Adipocyte (in vitro differentiated cells): ENCODE measurements at places on chromosomes 5 and 9.

DNA sequence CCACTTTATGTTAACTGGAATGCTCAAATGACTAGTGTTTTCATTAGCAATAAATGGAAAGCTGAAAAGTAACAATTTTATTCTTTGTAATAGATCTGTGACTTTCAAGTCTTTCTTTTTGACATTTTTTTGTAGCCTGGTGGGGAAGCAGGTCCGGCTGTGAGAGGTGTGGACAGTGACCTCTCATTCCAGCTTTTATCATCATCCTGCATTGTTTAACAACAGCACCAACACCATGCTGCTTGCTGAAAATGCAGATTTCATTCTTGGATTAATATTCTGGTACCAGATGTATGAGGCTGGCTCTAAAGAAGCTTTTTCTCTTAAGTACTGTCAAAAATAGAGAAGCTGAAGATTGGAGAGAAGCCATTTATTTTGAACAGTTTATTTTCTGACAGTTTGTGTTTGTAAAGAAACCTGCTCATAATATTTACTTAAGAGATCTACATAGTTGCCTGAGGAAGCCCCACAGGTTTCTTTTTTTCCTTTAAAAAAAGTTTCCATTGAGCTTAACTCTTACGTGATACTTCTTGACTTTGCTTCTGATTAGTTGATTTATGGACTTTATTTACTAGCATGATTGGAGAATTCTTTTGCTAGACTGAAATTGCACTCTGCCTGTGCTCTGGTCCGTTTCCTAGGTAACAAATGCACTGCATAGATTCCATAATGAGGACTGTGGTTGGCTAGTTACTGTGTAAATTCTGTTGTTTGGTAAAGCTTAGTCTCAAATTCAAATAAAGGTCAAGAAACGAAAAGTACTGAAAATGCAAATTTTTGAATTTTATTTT is 3.4 kb downstream of the KIAA1958 start:
- DNase-seq, result no peak

GRCh38 chr5:52466749-52467520 is 320.8 kb upstream of the ITGA1 start:
- no peak for DNase-seq

GRCh38 chr5:91072881-91073280 is 310.2 kb downstream of the ARRDC3 start:
- peak; percentile 80 for DNase-seq

DNA sequence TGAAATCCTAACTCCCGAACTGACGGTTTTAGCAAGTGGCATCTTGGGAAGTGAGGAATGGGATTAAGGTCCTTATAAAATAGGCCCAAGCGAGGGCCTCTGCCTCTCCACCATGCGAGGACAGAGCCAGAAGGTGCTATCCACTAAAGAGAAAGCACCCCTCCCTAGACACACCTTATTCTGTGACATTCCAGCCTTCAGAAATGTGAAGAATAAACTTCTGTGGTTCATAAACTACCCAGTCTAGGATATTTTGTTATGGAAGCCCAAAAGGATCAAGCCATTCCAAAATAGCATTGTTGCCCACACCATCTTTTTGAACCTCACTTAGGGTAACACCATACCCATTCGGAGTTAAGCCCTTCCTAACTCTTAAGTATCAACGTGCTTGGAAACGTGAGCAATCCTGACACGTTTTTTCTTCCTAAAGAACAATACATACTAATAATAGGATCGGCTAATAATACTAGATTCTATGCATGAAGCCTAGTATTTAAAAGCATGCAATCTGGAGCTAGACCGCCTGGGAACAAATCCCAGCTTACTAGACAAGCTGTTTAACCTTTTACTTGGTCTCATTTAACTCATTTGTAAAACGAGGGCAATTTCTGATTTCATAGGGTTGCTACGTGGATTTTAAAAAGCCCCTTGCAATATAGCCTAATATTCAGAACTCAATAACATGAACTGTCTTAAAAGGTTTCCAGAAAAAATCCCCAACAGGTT is 1.1 kb upstream of the SMC2 start:
- DNase-seq, result peak; percentile 45

- DNase-seq, result no peak
These were observed 91.2 kb downstream of the TLE1 start for GRCh38 chr9:81598123-81598497.

- no peak for DNase-seq
These were observed 2.5 kb downstream of the PRDM6 start for GRCh38 chr5:123091298-123092222.

- no peak for DNase-seq
These were observed 90.8 kb upstream of the NR5A1 start for GRCh38 chr9:124598048-124598447.

DNA sequence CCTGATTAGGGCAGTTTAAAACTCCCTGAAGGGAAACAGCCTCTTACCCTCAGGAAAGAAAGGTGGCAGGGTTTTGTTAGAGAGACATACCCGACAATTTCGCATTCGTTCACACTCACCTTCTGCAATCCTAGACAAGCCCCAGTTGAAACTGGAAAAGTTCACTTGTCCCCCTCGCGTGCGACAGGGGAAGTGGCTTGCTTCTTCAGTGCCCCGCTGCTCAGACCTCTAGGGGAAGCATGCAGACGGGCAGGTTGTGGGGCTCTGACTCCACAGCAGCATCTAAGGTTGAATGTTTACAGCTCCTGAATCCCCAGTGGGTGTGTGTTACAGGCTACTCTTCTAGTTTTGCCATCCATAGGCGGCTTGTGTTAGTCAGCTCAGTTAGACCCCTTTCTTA is 575.7 kb upstream of the ACO1 start:
- no peak for DNase-seq
